IMR-90 (cell line): ENCODE measurements at places on chromosomes 11 and 22. TPM values are rescaled to one million over a fixed set of nuclear protein-coding genes. Genes with fewer than 3 reads are reported as not detected.
A peak's percentile ranks its signal among the peaks of the same experiment; 100 is the strongest.

GRCh38 chr11:2980168-2980840 is 11.8 kb downstream of the NAP1L4 start:
- DNase-seq: no peak

- no peak for DNase-seq
These were observed 37.2 kb downstream of the RPS6KA4 start for GRCh38 chr11:64396079-64396591.

DNA sequence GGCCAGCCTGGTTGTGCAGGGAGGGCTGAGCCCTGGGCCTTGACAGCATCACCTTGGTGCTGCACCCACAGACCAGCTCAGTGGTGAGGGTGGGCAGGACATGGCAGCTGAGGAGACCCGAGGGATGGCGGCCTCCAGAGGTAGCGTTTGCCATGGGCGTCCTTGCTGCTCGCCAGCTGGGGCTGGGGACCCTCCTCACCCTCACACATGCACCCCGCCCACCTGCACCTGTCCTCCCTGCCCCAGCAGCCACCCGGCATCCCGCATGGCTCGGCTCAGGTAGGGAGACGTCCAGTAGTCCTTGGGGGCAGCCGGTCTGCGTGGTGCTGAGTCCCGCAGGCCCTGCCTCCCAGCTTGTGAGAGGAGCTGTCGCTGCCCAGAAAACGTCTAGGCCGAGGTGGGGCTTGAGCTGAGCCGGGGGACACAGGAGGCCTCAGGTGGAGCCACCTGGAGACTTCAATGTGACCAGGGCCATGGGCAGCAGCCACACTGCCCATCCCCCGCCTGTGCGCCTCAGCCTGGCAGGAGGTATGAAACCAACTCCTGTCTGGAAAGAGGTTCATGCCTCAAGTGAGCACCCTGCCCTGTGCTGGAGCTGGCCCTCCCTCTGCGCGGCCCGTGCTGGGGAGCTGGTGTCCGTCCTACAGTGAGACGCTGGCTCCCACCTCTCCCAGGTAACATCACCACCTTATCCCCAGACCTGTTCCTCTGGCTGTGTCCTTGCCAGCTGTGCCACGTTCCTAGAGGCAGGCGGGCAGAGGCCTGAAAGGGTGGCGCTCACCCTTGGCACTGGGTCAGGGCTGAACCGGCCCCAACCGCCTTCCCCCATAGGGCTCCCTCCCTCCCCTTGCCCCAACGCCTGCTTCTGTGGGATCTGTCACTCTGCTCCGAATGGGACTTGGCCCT is 3.3 kb upstream of the TRABD start:
- DNase-seq: no peak

DNA sequence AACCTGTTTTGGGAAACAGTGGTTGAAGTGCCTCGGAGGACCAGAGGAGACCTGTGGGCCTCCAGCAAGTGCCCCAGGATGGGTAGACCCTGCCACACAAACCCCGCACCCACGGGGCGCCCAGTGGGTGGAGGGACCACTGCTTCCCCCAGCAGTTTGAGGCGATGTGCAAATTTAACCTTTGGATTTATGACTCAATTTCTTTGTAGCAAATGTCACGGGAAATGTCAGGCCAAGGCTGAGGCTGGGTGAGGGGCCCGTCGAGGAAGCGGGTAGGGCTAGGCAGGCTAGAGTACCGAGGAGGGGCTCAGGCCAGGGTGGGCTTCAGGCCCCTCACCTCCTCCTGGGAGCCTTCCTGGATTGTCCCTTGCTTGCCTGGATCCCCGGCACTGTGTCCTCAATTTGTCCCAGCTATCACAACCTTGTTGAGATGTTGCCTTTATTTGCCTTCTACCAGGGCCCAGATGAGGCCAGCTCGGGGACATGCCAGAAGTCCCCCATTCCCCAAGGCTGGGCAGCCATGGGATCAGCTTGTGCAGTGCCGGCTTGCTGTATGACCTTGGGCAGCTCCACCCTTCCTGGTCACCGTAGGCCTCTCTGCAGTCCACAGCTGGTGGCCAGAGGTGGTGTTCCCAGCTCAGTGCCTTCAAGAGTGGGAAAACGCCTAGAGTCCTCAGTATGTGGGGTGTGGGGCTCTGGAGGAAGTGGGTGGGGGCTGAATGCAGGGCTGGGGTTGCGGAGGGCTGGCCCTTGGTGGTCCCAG is 39.5 kb upstream of the PRODH start:
- no peak for DNase-seq

- peak; percentile 5 for DNase-seq
These were observed 8.0 kb upstream of the HIKESHI start for GRCh38 chr11:86294026-86294425.

- no peak for DNase-seq
These were observed 412.3 kb upstream of the SYN3 start for GRCh38 chr22:33470456-33470855.

DNA sequence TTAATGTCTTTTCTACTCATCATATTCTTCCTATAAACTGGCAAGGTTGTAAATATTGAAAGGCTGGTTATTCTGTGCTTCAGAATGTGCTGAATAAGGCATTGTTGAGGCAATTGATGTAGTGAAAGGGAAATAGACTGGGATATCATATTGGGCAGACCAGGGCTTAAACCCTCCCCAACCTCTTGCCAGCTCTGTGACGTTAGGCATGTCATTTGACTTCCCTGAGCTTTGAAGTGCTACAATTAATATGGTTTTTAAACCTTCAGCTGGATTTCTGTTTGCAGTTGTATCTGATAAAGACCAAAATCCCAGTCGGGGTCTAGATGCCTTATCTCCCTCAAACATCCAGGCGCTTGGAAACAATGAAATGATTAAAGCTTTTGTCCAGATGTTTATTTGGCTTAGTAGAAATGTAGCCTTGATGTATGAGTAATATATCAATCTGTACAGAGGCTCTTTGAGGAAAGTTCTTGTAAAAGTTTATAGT is 208.1 kb downstream of the DBX1 start:
- DNase-seq: no peak

- no peak for DNase-seq
These were observed 115.3 kb downstream of the PKNOX2 start for GRCh38 chr11:125279676-125280418.

The CRYBB1 gene
- polyA plus RNA-seq: not detected in 2 replicates

The BACE1 gene
- polyA plus RNA-seq: 42.4 and 50.6 TPM in 2 replicates

The ANKRD49 gene
- 6.5 and 7.2 TPM in 2 replicates for polyA plus RNA-seq

The KCNE3 gene
- 0.05 and 0.16 TPM in 2 replicates for polyA plus RNA-seq

The PLA2G3 gene
- 0.07 and 0.12 TPM in 2 replicates for polyA plus RNA-seq
